Activated T-helper 1 cell treated with Interleukin-2 at 50 U/mL for 16 hours (primary cell): ENCODE measurements at places on chromosomes 12 and 14.

DNA sequence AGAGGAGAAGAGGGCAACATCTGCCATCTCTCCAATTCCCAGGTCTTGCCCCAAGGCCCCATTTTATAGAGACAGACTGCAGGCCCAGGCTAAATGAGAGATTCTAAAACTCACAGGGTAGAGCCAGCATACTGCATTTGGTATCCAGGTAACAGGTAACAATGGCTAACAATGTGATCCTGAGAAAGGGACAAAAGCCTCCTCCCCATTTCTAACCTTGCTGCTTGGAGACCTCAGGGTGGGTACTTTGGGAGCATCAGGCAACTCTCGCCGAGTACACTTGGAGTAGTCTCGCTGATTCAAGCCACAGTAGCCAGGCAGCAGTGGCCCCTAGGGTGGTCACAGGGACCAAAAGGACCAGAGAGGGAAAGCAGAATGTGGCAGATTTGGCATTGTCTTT lies 162.6 kb upstream of the PLEKHA5 start:
- DNase-seq = no peak

- DNase-seq = no peak
Measured at GRCh38 chr14:20116748-20117147, 6.2 kb downstream of the OR4K17 start.

DNA sequence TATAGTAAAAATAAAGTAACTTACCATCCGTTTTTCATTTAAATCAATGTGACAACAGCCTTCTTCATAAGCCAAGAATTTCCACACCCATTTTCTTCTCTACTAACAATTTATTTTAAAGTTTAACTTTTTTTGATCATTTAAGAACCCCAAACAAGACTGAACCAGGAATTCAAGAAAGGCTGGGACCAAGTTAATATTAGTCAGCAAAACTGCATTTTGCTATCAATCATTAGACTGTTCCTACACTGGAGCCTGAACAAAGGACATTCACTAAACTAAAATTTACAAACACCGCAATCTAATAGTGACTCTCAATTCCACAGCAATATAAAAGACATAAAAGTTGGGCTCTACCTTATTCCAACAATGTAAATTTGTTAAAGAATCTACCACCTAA lies 73.6 kb downstream of the OSBPL8 start:
- DNase-seq = no peak

- DNase-seq = no peak
Measured at GRCh38 chr14:90871605-90872233, 55.5 kb upstream of the TTC7B start.

- no peak for DNase-seq
Measured at GRCh38 chr12:55777856-55778255, 34.9 kb downstream of the GDF11 start.

DNA sequence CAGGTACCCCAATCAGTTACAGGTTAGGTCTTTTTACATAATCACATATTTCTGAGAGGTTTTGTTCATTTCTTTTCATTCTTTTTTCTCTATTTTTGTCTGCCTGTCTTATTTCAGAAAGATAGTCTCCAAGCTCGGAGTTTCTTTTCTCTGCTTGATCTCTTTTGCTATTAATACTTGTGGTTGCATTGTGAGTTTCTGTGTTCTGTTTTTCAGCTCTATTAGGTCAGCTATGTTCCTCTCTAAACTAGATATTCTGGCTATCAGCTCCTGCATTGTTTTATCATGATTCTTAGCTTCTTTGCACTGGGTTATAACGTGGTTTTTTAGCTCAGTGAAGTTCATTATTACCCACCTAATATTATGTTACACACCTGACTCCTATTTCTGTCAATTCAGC lies 914.1 kb downstream of the TRHDE start:
- no peak for DNase-seq

DNA sequence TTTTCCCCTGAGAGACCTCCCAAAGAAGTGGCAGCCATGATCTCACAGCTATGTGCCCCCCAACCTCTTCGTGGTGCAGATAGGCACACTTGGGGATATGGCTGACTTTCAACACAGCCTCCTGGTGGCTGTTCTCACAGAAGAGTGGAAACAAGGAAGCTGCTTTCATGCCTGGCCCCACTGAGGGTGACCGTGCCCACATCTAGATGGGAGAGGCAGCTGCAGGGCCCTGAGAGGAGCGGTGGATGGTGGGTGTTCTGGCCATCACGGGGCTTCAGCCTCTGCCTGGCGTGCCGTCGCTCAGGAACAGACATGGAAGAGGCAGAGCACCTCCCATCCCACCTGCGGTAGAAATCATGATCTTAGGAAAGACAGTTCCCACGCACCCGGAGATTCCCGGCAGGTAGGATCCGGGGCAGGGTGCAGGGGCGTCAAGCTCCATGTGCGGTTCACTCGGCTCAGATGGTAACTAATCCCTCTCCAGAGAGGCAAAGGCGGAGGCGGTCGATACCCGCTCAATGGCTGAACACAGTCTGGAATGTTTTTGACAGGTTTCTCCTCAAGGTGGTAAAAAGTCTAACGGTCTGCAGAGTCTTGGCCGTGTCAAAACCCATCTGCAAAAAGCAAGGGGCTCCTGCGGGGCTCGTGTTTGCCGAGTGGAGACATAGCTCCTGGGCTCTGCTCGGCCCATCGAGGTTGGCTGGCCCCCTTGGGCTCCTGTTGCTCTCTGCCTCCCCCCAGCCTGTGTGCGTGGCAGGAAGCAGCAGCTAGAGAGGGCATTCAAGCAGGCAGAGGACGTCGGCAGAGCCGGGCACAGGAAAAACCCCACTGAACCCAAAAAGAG lies 225.2 kb upstream of the RTL1 start:
- no peak for DNase-seq

- DNase-seq = no peak
Measured at GRCh38 chr14:68451696-68452373, 341.0 kb downstream of the ZFP36L1 start.

DNA sequence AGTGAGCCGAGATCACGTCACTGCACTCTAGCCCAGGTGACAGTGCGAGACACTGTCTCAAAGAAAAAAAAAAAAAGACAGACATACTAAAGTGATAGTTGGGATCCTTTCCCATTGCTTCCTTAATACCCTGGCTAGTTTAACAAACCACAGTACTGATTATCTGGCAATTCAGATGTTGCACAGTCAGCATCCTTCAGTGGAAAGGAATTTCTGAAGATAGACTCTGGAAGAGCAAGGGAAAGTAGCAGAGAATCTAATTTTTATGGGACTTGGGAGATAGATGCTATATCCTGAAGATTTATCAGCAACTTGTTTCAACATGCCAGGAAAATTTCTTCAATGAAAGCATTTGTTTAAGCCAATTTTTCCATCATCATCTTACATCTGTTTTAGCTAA lies 6.5 kb upstream of the PPFIBP1 start:
- no peak for DNase-seq

DNA sequence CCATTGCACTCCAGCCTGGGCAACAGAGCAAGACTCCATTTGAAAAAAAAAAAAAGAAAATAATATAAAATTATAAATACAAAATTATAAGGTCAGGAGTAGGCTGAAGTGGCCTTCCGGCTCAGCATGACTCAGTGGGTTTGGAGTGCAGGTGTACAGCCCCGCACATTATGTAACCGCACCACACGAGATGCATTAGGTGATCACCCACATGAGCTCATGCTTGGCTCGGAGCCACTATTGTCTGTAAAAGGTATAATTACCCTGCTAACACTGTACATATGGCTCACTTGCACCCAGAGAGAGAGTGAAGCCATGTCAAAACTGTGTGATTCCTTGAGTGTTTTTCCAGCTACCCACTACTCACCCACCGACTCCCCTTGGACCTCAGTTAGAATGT lies 557.0 kb downstream of the SLC6A15 start:
- DNase-seq = no peak

DNA sequence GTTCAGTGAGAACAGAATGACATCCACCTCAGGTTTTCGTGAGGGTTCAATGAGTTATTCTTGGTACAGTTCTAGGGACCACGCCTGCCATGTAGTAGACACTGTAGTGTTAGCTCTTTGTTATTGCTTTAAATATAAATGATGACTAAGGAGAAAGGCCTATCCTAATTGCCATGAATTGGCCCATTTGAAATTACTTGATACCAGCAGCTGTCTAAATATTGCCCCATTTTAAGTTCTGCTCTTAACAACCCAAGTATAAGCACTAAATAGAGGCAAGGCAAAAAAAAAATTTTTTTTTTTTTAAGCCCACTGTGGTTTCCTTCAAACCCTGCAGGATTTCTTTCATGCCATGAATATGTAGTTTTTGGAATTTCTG lies 84.5 kb downstream of the BORCS5 start:
- no peak for DNase-seq

- no peak for DNase-seq
Measured at GRCh38 chr12:125159702-125160101, 94.5 kb downstream of the AACS start.

DNA sequence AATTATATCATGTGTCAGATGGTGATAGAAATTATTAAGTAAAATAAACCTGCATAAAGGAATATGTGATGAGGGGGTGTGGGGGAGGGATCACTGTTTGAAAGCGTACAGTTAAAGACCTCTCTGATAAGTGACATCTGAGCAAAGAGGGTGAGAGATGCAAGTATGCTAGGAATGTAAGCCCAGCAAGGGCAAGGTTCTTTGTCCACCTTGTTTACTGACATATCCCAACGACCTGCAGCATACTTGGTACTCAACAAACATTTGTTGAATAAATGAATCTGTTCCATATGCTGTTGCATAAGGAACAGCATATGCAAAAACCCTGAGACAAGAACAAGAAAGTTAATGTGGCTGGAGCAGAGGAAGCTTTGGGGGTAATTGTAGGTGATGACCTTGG lies 12.0 kb upstream of the MDM1 start:
- DNase-seq = no peak

- DNase-seq = no peak
Measured at GRCh38 chr12:131917711-131918306, 11.3 kb upstream of the PUS1 start.

DNA sequence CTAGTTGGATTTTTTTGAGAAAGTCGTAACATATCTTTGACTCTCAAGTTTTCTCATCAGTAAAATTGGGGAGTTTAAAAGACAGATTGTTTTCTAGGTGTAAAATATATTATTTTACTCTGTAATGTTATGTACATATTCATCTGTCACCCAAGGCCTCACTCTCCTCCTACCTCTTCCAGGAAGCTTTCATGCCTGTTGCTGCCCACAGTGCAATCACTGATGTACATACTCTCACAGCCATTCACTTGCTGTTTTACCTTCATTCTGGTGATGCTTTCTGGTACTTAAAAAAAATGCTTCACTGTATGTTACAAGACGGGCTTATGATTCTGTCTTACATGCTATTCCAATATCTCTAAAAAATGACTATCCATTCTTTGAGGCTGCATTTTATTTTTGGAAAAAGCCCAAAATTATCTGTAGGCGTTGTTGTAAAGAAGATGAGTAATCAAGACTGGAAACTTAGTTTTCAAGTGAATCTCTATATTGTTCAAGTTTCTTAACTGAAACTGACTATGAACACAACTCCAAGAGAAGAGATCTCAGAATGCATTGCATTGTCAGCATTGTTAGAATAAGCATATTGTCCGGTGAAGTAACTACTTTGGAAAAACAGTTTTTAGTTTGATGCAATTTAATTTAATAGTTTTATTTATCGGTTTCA lies 82.5 kb downstream of the LMO3 start:
- no peak for DNase-seq
